ENCODE measurements at places on chromosomes 7 and 10.

- no peak for DNase-seq
Observed at GRCh38 chr10:124516181-124516580, 54.6 kb downstream of the LHPP start.

DNA sequence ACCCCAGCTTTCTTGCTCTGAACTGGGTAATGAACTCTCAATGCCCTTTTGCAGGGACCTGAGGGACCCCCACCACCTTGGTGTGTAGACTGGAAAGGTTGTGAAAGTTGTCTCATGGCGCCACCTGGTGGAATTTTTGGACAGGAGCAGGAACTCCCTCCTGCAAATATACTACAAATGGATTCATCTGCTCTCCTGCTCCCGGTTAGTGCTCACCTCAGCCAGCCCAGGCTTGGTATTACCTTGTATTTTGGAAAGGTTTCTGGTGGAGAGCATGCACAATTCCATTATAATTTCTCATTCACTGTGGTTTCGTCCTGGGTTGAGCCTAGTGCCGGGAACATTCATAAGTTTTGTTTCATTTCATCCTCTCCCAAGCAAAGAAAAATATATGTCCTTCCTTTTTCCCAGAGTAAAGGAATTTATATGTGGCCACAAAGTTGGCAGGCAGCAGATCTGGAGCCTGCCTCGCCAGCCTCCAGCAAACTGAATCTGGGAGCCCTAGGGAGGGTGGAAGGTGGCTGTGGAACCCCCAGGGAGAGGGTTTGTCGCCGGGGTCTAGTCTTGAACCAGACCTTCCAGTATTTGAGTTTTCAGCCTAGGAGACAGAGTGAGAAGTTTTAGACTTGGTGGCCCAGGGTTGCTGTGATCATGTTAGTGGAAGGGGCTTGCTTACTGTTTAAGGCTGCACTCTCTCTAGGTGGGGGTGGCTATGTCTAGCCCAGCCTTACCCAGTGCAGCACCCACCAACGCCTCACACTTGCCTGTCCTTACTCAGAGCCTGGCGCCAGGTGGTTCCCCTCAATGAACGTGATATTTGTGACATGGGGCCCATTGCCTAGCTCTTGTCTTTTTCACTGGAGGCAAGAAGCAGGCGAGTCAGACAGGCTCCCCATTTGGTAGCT, 9.5 kb downstream of the FAM241B start:
- DNase-seq: peak; percentile 59

GRCh38 chr10:22643116-22643515, 71.3 kb downstream of the PIP4K2A start:
- no peak for DNase-seq

GRCh38 chr7:117048882-117049281, 95.6 kb downstream of the ST7 start:
- no peak for DNase-seq

GRCh38 chr10:71302874-71303568, 16.0 kb upstream of the SLC29A3 start:
- no peak for DNase-seq

DNA sequence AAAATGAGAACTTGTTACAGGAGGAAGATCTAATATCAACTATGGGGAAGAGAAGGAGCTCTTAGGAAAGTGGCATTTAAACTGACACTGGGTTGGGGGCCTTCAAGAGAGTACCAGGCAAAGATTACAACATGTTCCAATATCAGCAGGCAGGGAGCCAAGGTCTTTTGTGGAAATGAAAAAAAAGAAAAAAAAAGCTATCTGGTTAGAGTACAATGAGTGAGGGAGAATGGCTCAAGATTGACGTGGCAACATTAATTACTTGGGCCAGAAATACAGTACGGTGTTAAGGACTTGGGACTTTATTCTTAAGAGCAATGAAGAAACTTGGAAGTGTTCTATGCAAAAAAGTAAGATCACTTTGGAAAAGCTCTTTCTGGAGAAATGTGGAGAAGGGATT, 132.3 kb upstream of the CDK1 start:
- DNase-seq: no peak

DNA sequence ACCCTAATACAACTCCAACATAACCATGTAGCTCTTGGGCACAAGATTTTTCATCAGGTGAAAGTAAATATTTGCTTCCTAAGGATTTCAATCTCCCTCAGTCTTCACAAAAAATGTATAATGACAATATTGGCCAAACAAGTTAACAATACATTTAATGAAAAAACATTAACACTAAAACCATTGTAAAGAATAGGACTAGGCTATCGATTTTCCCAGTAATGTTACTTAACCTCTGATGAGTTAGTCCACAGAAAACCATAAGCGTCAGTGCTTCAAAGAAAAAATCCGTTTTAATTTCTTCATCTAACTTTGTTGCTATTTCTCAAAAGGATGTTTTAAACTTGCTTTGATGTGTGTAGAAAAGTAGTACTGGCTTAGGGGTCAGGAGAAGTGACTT, 1.2 kb downstream of the ZNF33B start:
- DNase-seq: no peak

GRCh38 chr7:6157685-6158423, 114.6 kb downstream of the CYTH3 start:
- DNase-seq: no peak

- no peak for DNase-seq
Observed at GRCh38 chr10:107561136-107561650, 396.7 kb upstream of the SORCS1 start.

DNA sequence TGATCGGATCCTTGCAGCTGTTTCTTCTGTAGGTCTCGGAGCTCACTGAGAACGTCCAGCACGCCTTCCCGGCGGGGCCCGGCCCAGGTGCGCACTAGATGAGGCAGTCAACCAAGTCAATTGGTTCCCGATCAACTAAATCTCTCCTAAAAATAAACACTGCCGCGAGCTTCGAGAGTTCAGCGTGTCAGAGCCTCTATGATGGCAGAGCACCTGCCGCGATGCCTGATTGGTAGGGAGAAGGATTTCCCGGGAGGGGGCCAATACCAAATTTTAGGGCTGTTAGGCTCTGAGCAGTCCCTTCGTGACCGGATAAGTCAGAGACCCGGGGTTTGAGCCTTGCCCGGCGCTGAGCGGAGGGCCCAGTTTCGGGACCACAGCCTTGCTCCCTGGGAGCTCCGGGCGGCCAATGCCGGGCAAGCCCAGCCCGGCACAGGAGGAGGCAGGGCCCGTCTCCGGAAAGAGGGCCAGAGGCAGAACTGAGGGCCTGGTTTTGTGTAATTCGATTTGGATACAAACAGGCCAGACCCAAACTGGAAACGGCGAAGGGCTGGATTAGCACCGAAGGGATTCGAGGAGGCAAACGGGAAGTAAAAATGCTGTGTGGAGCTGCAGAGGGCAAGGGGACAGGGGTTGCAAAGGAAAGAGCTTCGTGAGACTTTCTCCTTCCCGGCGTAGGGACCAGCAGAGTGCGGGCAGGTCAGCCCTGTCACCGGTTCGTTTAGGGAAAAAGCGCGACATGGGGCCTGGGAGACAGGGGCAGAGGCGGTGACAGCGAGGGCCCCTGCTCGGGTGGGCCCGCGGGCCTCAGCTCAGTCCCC, 569 bp downstream of the SLC26A5 start:
- no peak for DNase-seq

DNA sequence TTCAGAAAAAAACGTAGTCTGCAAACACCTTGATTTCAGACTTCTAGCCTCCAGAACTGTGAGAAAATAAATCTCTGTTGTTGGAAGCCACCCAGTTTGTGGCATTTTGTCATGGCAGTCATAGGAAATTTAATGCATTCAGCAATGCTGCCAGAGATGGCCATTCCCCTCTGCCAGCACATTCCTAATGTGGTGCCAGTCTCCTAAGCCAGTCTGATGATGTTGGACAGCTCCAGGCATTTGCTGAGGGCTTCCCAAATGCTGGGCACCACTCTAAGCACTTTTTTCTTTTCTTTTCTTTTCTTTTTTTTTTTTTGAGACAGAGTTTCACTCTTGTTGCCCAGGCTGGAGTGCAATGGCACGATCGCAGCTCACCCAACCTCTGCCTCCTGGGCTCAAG, 666.7 kb upstream of the C7orf33 start:
- no peak for DNase-seq

DNA sequence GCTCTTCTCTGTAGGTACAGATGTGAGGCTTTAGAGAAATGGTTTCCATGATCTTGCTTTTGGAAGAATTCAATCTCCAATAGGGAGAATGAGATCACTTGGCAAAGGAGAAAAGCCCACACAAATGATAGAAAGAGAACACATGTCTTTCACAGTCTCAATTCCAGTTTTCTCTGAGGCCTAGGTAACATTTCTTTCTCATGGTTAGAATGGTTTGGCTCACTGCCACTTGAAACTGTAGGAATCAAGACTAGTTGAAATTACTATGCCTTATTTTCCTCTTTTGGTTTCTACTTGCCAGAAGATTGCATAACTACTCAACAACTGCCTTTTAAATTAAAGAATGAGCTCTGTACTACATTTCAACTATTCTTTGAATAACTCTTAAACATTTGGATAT, 276.5 kb upstream of the TEX47 start:
- no peak for DNase-seq

DNA sequence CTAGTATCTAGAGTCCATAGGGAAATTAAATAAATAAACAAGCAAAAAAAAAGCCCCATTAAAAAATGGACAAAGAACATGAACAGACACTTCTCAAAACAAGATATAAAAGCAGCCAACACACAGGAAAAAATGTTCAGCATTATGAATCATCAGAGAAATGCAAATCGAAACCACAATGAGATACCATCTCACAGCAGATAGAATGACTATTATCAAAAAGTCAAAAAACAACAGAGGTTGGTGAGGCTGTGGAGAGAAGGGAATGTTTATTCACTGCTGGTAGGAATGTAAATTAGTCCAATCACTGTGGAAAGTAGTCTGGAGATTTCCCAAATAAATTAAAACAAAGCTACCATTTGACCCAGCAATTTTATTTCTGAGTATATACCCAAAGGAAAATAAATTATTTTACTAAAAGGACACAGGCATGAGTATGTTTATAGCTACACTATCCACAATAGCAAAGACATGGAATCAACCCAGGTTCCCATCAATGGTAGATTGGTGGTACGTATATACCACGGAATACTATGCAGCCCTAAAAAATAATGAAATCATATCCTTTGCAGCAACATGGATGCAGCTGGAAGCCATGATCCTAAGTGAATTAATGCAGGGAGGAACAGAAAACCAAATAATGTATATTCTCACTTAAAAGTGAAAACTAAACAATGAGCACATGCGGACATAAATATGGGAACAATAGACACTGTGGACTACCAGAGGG, 366.5 kb upstream of the SEMA3C start:
- DNase-seq: no peak

- DNase-seq: no peak
Observed at GRCh38 chr10:27504808-27505460, 830 bp downstream of the RAB18 start.

DNA sequence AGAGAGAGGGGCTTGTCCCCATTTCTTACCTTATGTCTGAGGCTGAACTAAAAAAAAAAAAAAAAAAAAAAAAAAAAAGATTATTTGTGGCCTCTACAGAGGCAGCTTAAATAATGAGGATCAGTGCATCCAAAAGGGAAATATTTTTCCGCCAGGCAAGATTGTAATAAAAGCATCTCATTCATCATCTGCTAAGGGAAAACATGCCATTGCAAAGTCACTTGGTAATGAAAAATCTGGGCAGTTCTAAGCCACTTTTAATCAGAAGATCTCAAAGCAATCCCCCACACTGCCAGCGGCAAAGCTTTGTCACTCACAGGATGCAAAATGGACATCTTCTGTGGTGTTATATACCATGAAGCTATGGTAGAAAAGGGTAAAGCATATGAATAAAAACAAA, 3.8 kb downstream of the FAM107B start:
- DNase-seq: no peak

GRCh38 chr7:20276705-20277472, 53.8 kb upstream of the ITGB8 start:
- no peak for DNase-seq

GRCh38 chr7:41029072-41029499, 673.8 kb downstream of the INHBA start:
- no peak for DNase-seq

DNA sequence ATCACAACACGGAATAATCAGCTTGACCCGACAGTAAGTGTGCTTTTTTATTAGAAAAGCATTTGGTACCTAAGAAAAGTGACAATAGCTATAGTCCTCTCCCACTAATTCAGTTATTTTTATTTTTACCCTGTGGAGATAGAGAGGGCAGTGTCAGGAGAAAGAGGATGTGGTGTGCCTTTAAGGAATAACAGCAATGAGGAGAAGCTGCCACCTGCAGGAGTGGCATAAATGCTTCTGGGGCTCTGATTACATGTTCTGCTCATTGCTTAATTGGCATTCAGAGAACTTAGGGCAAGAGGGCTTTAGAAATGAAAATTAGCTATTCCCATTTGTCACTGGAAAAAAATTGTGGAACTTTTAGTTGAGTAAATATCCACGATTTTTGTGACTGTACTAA, 60.1 kb downstream of the DENND11 start:
- no peak for DNase-seq

GRCh38 chr7:93117852-93118530, at the start of gene SAMD9:
SAMD9 (minus strand) TSS chr7:93117979; CDS start chr7:93106097, 11,882 bp downstream.
- DNase-seq: peak; percentile 69

DNA sequence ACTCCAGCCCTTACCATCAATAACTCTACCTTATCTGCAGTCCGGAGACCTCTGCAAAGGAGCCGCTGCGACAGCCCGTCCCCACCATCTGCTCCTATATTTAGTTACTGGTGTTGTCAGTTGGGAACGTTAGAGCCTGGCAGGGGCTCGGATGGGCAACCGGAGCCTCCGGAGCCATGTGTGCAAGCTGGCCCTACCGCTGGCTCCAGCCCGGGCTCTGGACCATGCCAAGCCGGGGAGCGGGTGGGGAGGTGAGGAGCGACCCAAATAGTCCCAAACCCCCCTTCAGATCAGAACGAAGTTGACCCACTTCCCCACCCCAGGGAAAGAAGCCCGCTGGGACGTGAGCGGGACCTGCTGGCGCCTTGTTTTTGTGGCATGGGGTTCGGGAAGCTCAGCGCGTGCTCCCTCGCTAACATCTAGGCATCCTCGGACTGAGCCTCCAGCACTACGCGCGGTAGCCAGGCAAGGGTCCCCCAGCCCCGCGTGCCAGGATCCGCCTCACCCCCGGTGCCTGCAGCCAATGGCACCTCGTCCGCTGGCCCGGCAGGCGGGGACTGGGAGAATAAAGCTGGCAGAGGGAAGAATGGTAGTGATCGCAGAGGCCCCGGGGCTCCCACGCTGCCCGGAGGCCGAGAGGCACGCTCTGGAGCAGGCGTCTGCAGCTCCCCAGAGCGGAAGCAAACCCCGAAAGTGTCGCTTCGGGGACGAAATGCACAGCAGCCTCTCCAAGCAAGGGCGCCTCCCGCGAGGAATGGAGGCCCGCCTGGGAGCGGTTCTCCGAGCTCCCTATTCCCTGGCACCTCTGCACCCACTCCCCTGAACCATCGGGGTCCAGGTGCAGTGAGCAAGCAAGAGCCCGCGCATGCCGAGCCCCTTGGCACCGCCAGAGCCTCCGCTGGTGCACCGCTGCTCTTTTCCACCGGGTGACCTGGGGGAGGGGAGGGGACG, 679 bp downstream of the LRRC20 start:
- DNase-seq: peak; percentile 9

- DNase-seq: no peak
Observed at GRCh38 chr7:127759945-127760421, 108.0 kb downstream of the SND1 start.

All from T-helper 2 cell (primary cell).